Sigmoid colon (tissue), 7 donors: ENCODE measurements at places on chromosomes 5 and 9. TPM values are rescaled to one million over a fixed set of nuclear protein-coding genes. Genes with fewer than 3 reads are reported as not detected.

CDH18 gene
- not detected for total RNA-seq

DUSP1 gene
- 863 TPM for total RNA-seq

BTNL8 gene
- total RNA-seq, result 0.71 TPM

PDGFRB gene
- total RNA-seq, result 59.6 TPM

NCS1 gene
- 78.5 TPM for total RNA-seq

PAEP gene
- not detected for total RNA-seq

LRRC19 gene
- 0.83 TPM for total RNA-seq

ZCCHC7 gene
- 24.6 TPM for total RNA-seq

CBY3 gene
- total RNA-seq, result 0.66 TPM

SMIM23 gene
- not detected for total RNA-seq

RASEF gene
- 0.16 TPM for total RNA-seq

FAXDC2 gene
- total RNA-seq, result 118 TPM

IRX1 gene
- not detected for total RNA-seq

ITGA2 gene
- total RNA-seq, result 1.4 TPM

PTGDS gene
- 11.8 TPM for total RNA-seq

CATSPER3 gene
- total RNA-seq, result not detected

SCGB3A2 gene
- total RNA-seq, result not detected

SNX24 gene
- 21.0 TPM for total RNA-seq

NTNG2 gene
- 0.28 TPM for total RNA-seq

GRXCR2 gene
- not detected for total RNA-seq

SLC1A3 gene
- 21.8 TPM for total RNA-seq

PCDHGA11 gene
- total RNA-seq, result 6.7 TPM

FOXD1 gene
- total RNA-seq, result 0.49 TPM

OLFML2A gene
- total RNA-seq, result 67.8 TPM

VPS13A gene
- 35.3 TPM for total RNA-seq

LHX6 gene
- total RNA-seq, result 1.5 TPM

IGFBPL1 gene
- total RNA-seq, result not detected

SLC4A9 gene
- not detected for total RNA-seq

SPARC gene
- 821 TPM for total RNA-seq

BARHL1 gene
- not detected for total RNA-seq

TMEM215 gene
- total RNA-seq, result not detected

SLC36A3 gene
- not detected for total RNA-seq

SLC27A6 gene
- 0.68 TPM for total RNA-seq

LCN15 gene
- not detected for total RNA-seq

SLC46A2 gene
- total RNA-seq, result 0.36 TPM

NRG2 gene
- total RNA-seq, result 6.4 TPM

MYO10 gene
- 8.3 TPM for total RNA-seq

TPD52L3 gene
- total RNA-seq, result not detected

SEMA5A gene
- total RNA-seq, result 1.8 TPM

IRX4 gene
- not detected for total RNA-seq

PPP1R26 gene
- total RNA-seq, result 9.5 TPM

CYSRT1 gene
- total RNA-seq, result 0.33 TPM

SPAAR gene
- total RNA-seq, result 5.5 TPM

GDNF gene
- 4.2 TPM for total RNA-seq

KLF4 gene
- 61.8 TPM for total RNA-seq

CNOT8 gene
- 67.1 TPM for total RNA-seq

SPINK6 gene
- total RNA-seq, result not detected

PCDHA10 gene
- 0.66 TPM for total RNA-seq

CDC26 gene
- 71.7 TPM for total RNA-seq

SPATA9 gene
- total RNA-seq, result not detected
